Osteoblast (primary cell): ENCODE measurements at places on chromosomes 12 and 14.

DNA sequence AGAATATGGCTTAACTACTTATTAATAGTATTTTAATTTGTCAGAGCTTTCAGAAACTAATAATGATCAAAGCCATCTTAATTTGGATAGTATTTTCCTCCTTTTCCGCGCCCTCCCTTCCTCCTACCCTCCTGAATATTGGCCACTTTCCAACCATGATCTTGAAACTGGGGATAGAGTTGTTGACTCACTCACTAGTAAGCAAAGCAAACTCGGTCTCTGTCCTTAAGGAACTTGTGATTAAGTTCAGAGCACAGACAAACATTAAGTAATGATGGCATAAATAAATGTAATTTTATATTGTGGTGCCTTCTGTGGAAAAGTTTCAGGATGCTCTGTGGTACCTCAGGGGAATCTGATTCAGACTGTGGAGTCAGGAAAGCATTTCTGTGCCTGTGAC, 75.7 kb downstream of the LRRK2 start:
- DNase-seq, result no peak

- no peak for DNase-seq
These were observed 140.5 kb upstream of the LHX5 start for GRCh38 chr12:113612076-113612728.

- DNase-seq, result peak; percentile 51
These were observed 120.0 kb downstream of the RBM19 start for GRCh38 chr12:113845900-113846674.

DNA sequence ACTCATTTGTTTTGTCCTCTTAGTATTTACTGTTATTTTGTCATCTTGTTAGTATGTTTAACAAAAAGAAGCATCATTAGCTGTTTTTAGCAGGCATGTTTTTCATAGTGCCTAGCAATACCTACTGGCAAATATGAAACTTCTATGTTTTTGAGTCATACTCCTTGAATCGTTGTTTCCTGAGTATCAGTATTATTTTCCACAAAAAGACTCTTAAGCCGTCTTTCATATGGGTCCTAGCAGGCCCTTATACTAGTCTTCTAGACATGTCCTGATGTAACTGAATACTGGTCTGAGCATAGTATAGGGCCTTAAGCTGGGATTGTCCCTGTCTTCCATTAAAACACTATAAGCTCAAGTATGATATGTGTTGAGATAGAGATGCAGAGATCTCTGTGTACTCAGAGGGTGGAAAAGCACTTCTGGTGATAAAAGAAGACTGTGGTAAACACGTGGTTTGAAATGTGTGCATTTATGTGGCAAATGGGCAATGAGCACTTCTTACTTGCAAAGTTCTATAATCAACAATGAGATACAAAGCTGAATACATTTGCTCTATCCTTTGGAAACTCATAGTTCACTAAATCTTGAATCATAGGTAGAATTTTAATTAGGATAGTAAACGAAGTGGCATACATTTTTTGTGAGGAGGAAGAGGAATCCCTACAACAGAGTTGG, 348.8 kb downstream of the PDZRN4 start:
- DNase-seq, result no peak

DNA sequence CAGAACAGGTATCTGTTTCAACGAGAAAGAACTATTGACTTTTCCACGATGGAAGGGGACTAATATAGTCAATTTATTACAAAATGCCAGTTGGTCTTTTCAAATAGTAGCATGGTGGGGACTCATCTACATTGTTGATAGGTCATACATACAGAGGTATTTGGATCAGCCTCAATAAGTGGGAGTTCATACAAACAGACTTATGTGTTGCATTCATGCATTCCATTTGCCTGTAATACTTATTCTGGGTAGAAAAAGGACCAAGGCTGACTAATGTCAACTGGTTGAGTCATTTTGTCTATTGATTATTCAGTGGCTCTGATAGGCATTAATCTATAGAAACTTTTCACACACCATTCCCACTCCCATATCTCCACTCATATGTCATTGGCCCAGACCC, 41.5 kb upstream of the GLIPR1 start:
- peak; percentile 3 for DNase-seq
